ENCODE measurements at places on chromosomes 3 and 15. TPM values are rescaled to one million over a fixed set of nuclear protein-coding genes. Genes with fewer than 3 reads are reported as not detected.
A peak's percentile ranks its signal among the peaks of the same experiment; 100 is the strongest.

DNA sequence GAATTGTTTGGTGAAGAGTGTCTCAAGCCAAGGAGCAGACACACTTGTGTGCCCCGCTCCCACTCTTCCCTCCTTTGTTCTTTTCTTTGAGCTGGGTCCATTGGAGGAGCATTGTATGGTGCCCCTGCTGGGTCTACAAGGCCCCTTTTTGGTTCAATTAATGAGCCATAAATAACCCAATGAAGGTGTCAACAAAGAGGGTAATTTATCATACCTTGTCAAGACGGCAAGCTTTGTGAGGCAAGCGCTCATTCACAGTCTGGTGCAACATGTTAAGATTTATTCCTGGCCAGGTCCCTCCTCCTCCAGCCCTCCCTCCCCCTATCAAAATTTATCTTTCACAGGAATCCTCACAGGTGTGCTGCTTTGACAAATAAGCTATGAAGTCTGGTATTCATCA lies 300.1 kb downstream of the RORA start:
- H3K27me3 ChIP-seq, result no peaks in the 10 kb centered on the region
- H3K4me3 ChIP-seq, result no peak overlapping the region
- no peaks in the 10 kb centered on the region for H3K4me1 ChIP-seq
- no peaks in the 10 kb centered on the region for H3K36me3 ChIP-seq

DNA sequence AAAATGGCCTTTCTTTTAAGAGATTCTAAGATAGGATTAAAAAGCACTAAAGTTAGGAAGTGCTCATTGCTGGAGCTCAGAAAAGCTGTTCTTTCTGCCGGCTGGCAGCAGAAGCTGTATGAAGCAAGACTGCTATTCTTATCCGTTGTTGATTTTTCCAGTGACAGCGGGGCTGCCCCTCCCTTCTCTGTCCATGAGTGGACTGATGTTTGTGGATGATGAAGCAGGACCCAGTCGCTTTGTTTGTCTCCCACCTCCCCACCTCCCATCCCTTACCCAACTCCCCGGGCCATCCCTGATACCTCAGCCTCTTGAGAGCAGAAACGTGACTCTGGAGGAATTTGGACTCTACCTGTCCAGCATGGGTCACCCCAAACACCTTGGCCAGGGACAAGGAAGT lies 10.3 kb upstream of the MUSTN1 start:
- peak; percentile 31 for DNase-seq
- no peaks in the 10 kb centered on the region for H3K36me3 ChIP-seq
- H3K4me3 ChIP-seq, result no peak overlapping the region
- no peaks in the 10 kb centered on the region for H3K27me3 ChIP-seq

- H3K27ac ChIP-seq, result peak overlapping the region; percentile 61
- peaks cover 53% of the 10 kb centered on the region for H3K4me1 ChIP-seq
- no peaks in the 10 kb centered on the region for H3K36me3 ChIP-seq
- DNase-seq, result no peak
Measured at GRCh38 chr15:101187820-101188636, 63.8 kb downstream of the CHSY1 start.

- H3K36me3 ChIP-seq, result no peaks in the 10 kb centered on the region
- peaks cover 10% of the 10 kb centered on the region for H3K4me1 ChIP-seq
- H3K27me3 ChIP-seq, result no peaks in the 10 kb centered on the region
- H3K27ac ChIP-seq, result no peak overlapping the region
- no peak for DNase-seq
Measured at GRCh38 chr3:134971306-134971705, 176.2 kb downstream of the EPHB1 start.

GRCh38 chr3:81195478-81195877 lies 566.0 kb downstream of the GBE1 start:
- DNase-seq, result no peak
- H3K4me1 ChIP-seq, result no peaks in the 10 kb centered on the region
- no peaks in the 10 kb centered on the region for H3K36me3 ChIP-seq
- H3K27ac ChIP-seq, result no peak overlapping the region
- H3K4me3 ChIP-seq, result no peak overlapping the region

DNA sequence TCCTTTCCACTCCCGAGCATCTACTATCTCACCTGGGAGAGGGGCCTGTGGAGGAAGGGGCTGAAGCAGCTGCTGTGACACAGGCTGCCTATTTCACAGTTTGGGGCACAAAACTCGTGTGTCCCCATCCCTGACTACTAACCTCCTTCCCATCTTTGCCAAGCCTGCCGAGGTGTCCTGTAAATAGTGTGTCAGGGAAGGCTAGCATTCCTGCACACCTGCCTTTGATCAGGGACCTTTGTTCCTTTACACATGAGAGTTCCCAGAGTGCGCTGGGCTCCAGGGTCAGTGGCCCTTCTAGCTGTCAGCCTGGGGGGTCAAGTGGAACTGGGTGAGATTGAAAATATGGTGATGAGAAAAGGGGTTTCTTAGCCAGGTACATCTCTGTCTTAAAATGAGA lies 13.0 kb upstream of the TF start:
- no peaks in the 10 kb centered on the region for H3K4me1 ChIP-seq
- no peaks in the 10 kb centered on the region for H3K27me3 ChIP-seq
- no peak overlapping the region for H3K4me3 ChIP-seq
- H3K36me3 ChIP-seq, result no peaks in the 10 kb centered on the region
- H3K27ac ChIP-seq, result no peak overlapping the region
- DNase-seq, result no peak

GRCh38 chr3:172296975-172297332 lies 151.3 kb downstream of the GHSR start:
- no peaks in the 10 kb centered on the region for H3K27me3 ChIP-seq
- no peak for DNase-seq
- H3K4me3 ChIP-seq, result no peak overlapping the region
- no peak overlapping the region for H3K27ac ChIP-seq
- H3K36me3 ChIP-seq, result no peaks in the 10 kb centered on the region
- H3K4me1 ChIP-seq, result peaks cover 2% of the 10 kb centered on the region

DNA sequence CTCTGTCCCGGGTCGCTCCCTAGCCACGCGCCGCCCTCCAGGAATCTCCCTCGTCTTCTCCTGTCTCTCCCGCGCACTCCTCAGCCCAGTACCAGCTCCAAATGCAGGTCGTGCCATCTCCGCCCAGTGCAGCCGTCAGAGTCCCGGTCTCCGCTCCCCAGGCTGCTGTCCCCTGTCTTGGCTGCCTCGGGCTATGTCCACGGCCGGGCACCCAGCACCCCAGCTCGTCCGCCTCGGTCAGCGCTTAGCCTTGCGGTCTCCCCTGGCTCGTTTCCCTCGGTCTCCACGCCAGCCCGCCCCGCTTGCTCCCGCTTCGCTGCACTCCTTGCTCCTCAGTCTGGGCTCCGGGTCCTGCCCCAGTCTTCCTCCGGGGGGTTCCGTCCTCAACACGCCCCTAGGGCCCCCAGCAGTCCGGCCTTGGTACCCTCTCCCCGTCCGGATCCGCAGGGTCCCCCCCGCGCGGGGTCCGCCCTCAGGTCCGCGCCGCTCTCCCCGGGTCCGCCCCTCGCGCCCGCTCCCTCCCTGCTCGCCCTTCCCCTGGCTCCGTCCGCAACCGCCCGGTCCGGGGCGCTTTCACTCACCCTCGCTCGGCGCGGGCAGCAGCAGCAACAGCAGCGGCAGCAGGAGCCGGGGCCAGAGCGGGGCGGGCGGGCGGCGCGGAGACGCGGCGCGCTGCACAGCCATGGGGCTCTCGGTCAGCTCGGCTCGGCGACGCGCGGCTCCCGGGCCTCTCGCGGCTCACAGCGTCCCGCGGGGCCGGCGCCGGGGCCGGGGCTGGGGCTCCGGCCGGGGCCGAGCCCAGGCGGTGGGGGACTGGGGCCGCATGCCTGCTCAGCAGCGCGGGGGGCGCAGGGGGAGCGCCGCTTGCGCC lies 462 bp downstream of the IGDCC3 start:
- no peaks in the 10 kb centered on the region for H3K27me3 ChIP-seq
- no peak overlapping the region for H3K27ac ChIP-seq
- H3K36me3 ChIP-seq, result no peaks in the 10 kb centered on the region
- H3K4me3 ChIP-seq, result peak overlapping the region; percentile 50
- no peak for DNase-seq

ADCY5 gene
- 33.6 TPM for total RNA-seq

LIPC gene
- 0.12 TPM for total RNA-seq

SLC24A5 gene
- total RNA-seq, result not detected

All from testis (tissue), 5 donors.